ENCODE measurements at places on chromosomes 2 and 18.

GRCh38 chr2:111675419-111676194 lies 208.4 kb downstream of the ANAPC1 start:
- no peak for DNase-seq

DNA sequence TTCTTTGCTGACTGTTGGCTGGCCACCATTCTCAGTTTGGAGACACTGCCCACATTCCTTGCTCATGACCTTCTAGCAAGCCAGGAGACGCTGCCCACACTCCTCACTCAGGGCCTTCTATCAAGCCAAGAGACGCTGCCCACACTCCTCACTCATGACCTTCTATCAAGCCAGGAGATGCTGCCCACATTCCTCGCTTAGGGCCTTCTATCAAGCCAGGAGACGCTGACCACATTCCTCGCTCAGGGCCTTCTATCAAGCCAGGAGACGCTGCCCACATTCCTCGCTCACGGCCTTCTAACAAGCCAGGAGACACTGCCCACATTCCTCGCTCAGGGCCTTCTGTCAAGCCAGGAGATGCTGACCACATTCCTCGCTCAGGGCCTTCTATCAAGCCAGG lies 131.3 kb upstream of the CBLN2 start:
- DNase-seq = peak; percentile 5

GRCh38 chr2:237471438-237472186 lies 15.4 kb upstream of the MLPH start:
- DNase-seq = peak; percentile 66

DNA sequence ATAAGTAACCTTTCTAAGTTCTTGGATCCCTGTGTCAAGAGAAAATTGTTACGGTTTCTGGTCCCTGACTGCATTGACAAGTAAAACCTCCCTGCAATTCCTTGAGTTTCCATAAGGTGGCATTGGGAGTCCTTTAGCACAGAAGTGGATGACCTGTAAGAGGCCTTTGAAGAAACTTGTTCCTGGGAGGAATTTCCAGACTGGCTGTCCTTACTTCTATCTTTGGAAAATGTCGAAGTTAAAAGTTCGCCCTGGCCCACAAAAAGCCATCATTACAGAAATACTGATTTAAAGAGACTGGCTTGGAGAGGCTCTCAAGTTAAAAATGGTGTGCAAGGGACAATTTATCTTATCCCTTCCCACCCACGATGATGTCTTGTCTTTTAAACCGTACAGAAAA lies 218.4 kb downstream of the CDH20 start:
- DNase-seq = peak; percentile 87

- DNase-seq = peak; percentile 69
These were observed 695.1 kb upstream of the ACVR2A start for GRCh38 chr2:147149575-147150240.

- no peak for DNase-seq
These were observed 90.5 kb downstream of the USP40 start for GRCh38 chr2:233476063-233476410.

- no peak for DNase-seq
These were observed 109.8 kb upstream of the LMAN1 start for GRCh38 chr18:59468821-59469220.

DNA sequence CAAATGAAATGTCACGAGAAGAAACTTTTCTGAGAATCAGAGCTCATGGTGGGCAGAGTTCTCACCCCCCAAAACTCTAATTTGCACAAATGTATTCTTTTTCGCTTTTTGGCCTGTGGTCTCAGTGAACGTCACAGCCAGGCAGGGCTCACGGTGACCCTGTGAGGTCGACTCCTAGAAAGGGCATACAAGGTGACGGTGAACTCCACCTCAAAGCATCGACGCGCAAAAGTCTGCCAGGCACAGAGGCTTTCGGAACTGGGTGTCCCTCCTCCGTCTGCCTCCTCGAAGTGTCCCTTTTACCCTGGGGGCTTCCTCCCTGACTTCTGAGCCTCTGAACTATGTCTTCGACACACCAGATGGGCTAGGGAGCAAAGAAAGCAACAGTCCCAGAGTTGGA lies 139.2 kb upstream of the PXDN start:
- no peak for DNase-seq

DNA sequence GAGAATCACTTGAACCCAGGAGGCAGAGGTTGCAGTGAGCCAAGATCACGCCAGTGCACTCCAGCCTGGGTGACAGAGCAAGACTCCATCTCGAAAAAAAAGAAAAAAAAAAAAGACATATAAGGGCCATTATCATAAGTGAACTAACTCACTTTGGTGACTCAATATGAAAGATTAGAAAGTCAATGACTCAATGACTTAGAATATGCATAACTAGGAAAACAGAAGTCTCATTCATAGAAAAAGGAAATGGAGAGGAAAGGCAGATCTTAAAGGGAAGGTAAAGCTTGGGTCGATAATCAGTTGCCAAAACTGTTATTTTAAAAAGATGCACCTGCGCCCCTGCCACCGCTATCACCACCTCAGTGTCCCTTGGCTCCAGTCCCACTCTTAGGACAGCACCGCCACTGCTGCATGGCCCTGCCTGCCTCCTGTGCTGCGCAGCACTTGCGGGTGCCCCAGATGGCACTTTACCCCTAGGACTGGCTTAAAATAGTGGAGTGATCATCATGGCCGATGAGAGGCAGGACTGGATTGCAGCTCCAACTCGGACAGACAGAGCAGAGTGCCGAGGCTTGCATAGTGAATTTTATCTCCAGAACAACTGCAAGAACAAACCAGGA lies 54.7 kb downstream of the INO80D start:
- DNase-seq = no peak

GRCh38 chr2:120883607-120884440 lies 148.2 kb downstream of the GLI2 start:
- no peak for DNase-seq

DNA sequence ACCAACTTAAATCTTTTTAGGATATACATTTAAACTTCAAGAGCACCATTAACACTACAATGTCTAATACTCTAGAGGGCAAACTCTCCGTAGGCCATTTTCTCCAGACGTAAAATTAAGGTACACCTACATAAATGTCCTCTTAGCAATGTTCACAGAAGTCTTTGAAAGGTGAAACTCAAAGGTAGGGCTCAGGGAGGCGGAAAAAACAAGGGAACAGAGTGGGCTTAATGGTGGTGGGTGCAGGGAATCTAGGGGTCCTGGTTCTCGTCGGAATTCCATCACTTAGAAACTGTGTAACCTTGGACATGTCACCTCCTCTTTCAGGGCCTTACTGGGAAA lies 668 bp downstream of the NFU1 start:
- DNase-seq = no peak

DNA sequence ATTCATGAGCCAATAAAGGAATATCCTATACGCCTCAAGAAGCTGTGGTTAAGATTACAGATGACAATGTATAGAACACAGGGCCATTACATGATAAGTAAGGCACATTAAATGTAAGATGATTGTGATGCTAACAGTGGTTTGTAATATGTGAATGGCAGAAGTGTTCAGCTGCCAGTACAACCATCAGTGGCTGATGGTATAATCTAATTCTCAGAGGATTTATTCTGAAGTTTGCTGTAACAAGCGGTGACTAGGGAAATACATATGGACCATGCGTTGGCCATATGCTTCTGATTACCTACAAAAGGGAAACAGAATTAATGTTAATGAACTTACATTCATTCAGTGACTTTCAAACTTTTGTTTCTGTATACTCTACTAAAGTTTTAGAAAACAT lies 750.8 kb upstream of the KLHL29 start:
- no peak for DNase-seq

DNA sequence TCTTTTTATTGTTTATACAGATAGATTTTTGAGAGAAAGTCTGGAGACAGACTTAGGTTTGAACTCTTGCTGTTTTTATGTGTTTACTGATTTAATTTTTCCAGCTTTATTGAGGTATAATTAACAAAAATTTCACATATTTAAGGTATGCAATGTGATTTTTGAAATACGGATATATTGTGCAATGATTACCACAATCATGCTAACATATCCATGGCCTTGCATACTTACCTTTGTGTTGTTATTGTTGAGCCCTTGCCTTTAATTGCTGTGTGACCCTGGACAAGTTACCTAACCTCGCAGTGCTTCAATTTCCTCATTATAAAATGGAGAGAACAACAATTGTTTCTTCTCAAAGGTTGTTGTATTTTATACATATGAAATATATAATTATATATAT lies 13.9 kb upstream of the RBMS1 start:
- DNase-seq = peak; percentile 69

- DNase-seq = no peak
These were observed 342.6 kb upstream of the HS6ST1 start for GRCh38 chr2:128661311-128661710.

- DNase-seq = peak; percentile 31
These were observed 181.0 kb downstream of the SLC39A10 start for GRCh38 chr2:195838002-195838401.

GRCh38 chr2:60470340-60470739 lies 83.1 kb downstream of the BCL11A start:
- DNase-seq = no peak

DNA sequence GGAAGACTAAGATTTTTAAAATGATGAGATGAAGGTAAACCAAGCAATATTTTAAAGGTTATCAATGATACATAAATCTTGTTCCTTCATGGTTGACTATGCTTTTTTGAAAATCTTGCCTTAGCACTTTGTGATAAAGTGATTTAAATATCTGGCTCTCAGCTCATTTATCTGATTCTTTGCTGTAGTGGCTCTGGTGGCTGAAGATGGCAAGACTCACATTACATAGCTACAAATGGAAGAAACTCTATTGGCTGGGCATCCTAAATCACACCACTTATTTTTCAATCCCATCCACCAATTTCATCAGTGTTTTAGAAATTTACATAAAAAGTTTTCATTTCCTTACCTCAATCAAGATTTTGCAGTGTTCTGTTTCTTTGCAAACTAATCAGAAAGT lies 16.6 kb upstream of the APCDD1 start:
- peak; percentile 18 for DNase-seq

GRCh38 chr18:46252759-46253158 lies 148.6 kb downstream of the HAUS1 start:
- DNase-seq = peak; percentile 22

GRCh38 chr2:174952607-174953006 lies 52.6 kb downstream of the CHN1 start:
- peak; percentile 67 for DNase-seq

- DNase-seq = no peak
These were observed 77.4 kb downstream of the ABCA12 start for GRCh38 chr2:215060861-215061536.

GRCh38 chr2:177161741-177162460 lies 50.7 kb upstream of the HNRNPA3 start:
- peak; percentile 50 for DNase-seq

GRCh38 chr2:26692279-26692896 lies at the start of gene KCNK3:
Gene KCNK3 (plus strand): TSS chr2:26692722. CDS start chr2:26692876, 154 bp downstream.
- peak; percentile 21 for DNase-seq

DNA sequence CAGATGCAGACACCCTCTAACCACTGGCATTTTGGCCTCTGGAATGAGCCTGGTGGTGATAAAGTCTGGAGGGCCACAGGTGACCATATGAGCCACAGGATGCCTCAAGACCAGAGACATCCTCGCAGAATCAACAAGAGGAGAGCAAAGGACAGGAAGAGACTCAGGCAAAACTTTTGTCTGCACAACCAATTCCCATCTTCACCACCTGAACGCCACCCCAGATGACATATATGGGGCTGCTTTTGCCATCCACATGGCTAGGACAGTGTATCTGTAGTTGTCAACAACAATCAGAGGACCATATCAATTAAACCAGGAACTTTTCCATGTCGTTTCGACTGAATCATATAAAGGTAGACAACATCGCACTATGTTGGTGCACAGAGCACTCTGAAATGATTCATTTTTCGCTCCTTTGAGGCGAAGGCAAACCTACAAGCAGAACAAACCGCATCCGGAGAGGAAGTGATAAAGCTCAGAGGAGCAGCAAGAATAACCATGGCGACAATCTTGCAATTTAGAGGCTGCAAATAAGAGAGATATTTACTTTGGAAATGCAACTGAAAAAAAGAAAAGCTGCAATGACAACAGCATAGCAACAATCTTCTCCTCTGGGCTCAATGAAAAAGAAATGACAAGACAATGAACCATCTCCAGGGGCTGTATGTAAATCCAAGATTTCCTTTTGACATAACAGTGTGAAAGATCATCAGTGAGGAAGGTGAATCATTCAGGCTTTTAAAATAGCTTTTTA lies 204.5 kb downstream of the ARL4C start:
- no peak for DNase-seq

- DNase-seq = peak; percentile 98
These were observed 775.5 kb downstream of the RNF144A start for GRCh38 chr2:7692657-7693161.

Measured in AG10803 (cell line).